ENCODE measurements at places on chromosomes 7 and 10.

DNA sequence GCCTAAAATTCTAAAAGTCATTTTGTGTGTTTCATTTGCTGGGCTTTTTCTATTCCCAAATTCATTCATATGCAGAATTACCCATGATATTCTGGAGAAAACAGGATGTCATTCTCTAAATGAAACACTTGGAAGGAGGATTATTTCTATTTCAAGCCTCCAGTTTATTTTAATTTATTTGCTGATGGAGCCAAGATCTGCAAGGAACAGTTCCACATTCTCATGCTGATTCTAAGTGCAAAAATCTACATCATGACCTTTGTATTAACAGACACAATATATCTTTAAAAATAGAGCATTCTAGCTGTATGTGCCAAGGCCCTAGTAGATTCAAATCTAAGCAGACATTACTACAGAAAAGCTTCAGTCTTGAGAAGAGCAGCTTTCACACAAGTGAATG is 51.3 kb upstream of the KCND2 start:
- DNase-seq: no peak

GRCh38 chr7:104217620-104218019 is 9.8 kb upstream of the ORC5 start:
- no peak for DNase-seq

- DNase-seq: no peak
Observed at GRCh38 chr7:155354371-155355048, 56.8 kb downstream of the INSIG1 start.

DNA sequence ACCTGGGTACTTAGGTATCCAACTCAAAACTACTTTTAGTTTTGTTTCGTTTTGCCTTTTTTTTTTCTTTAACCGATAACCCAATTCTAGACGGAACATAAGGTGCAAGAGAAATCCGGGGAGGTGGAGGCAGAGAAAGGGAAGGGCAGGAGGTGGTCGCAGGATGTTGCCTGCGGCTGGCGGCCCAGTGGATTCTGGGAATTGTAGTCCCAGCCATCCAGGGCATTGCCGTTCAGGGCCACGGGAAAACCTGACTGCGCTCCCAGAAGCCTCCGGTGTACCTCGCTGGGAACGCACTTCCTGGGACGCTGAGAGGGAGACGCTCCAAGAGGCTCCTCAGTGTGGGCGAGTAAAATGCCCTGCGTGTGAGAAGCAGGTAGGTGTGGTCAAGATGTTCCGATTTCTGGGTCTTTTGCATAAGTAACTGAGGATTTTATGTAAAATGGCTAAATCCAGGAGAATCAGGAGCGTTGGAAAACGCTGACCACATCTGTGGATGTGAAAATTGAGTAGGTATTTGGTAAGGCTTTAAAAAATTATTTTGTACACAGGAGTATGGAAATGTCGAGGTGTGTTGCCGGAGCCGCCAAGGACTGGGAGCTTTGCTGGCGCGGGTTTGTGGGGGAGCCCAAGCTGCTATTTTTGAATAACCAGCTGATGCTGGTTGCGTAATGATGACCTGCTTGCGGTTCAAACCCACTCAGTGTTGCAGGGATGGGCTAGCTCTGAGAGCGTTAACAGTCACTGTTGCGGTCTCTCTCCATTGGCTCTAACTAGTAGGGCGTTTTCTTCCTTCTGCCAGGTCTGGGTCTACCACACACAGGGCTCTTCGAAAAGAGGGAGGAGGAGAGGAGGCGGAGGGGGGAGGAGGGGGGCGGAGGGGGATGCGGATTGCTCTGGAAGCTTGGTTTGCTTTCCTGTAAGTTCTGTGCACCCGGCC is at the start of gene CLDN12:
CLDN12 (plus strand) TSS at position 288 of the 940 bp plus-strand sequence. CDS start 9,216 bp downstream, outside the sequence.
- DNase-seq: peak; percentile 87

DNA sequence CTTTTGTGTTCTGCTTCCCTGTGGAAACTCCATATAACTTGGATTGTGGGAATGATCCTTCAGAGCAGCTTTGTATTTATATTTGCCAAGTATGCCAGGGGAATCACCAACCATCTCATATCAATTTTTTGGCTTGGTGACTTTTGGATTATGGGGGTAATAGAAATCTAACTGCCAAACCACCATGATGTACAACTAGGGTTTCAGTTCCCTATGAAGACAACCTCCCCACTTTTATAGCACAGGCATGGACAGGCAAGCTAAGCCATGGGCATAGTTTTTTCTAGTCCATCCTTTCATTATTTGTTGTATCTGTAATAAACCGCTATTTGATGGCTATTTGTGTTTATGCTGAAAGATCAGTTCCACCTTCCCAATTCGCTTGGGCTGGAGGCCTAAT is 17.7 kb downstream of the NPY start:
- no peak for DNase-seq

GRCh38 chr7:82247814-82248433 is 195.7 kb downstream of the CACNA2D1 start:
- no peak for DNase-seq

DNA sequence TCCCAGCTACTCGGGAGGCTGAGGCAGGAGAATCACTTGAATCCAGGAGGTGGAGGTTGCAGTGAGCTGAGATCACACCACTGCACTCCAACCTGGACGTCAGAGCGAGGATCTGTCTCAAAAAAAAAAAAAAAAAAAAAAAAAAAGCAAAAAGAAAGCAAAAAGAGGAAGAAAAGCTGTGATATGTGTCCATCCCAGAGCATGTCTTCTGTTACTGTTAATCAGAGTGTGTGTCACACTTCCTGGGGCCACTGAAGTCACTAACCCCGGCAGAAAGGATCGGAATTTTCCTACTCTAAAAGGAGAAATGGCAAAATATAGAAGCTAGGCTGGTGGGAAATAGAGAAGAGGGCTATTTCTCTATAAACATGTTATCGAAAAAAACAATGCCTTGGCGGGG is 11.9 kb downstream of the PIK3AP1 start:
- DNase-seq: no peak

DNA sequence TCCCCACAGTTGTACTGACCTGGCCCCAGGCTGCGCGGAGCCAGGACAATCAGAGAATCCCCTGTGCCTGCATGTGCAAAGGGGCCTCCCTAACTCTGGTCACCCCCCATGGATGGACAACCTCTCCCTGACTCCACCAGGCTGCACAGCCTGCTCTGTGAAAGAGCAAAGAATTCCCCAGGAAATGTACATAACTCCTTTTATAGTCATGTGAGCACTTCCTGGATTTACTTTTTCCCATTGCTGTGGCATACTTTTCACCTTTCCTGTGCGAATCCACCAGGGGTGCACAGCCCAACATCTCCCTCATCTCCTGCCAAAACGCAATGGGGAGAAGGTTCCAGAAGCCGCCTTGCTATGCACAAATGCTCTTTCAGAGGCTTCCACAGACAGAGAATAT is 27.9 kb downstream of the FGFR2 start:
- DNase-seq: no peak

DNA sequence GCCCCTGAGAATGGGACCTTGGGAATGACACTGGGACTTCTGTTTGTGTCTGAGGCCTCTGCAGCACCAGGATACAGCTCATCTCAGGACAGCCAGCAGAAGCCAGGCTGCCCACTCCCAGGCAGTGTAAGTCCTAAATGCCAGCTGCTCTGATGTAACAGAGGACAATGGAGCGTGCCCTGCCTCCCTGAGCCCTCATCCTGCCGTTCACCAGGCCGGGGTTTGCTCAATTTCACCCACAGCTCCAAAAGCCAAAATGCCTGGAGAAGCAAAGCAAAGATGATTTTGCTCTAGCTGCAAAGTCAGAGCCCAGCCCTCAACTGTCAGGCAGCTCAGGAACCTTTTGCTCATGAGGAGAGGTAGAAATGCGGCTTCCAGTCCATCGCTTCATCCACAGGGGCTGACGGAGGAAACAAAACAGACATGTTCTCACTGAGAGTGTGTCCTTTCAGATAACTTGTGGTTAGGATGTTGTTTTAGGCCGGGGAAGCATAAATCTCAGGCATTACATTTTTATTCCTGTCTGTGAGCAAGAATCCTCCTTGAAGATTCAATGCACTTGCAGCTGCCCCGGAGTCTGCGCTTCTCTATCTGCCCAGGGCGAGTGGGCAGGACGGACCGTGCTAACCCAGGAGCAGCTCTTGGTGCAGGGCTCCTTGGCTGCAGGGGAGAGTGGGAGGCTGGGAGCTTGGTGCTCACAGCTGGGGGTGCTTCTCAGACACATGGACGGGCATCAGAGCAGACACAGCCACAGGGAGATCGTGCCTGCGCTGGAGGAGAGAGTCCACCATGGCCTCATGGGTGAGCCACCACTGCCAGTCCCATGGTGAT is 83.2 kb upstream of the CHST15 start:
- no peak for DNase-seq

DNA sequence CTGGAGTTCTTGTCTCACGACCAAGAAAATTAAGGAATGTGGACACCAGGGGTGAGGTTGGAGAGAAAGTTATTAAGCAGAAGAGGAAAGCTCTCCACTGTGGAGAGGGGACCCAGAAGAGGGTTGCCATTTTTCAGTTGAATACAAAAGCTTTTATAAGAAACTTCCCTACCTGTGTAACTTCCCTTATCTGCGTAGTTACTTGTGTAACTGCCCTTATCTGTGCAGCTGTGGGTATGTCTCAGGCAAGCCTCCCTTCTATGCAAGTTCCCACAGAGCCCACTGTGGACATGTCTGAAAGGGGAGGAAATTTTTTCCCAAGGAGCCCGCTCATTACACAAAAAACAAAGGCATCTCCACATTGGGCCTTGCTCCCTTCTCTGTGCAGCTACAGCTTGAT is 94.9 kb downstream of the SVOPL start:
- DNase-seq: no peak

- no peak for DNase-seq
Observed at GRCh38 chr7:151148319-151149259, 18.9 kb downstream of the GBX1 start.

GRCh38 chr10:88388324-88388723 is 194.8 kb downstream of the RNLS start:
- DNase-seq: no peak

- DNase-seq: no peak
Observed at GRCh38 chr7:112743811-112744210, 46.4 kb downstream of the TMEM168 start.

DNA sequence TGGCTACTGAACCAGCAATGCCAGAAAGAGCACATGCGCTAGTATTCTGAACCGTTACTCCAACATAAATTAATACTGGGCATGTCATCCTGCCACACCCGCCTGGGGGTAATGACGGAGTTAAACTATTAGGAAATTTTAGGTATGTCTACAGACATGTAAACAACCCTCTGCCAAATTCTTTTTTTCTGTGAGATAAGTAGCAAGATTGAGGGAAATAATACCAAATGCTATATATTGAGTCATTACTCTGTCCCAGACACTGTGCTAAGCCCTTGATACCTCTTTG is 7.4 kb downstream of the LSMEM1 start:
- no peak for DNase-seq

GRCh38 chr7:20665096-20665495 is 49.6 kb downstream of the ABCB5 start:
- no peak for DNase-seq

GRCh38 chr10:111116211-111116610 is 39.4 kb downstream of the ADRA2A start:
- peak; percentile 39 for DNase-seq

GRCh38 chr7:105487579-105488571 is 34.2 kb downstream of the PUS7 start:
- DNase-seq: no peak

- DNase-seq: no peak
Observed at GRCh38 chr10:23768281-23768680, 329.4 kb downstream of the OTUD1 start.

GRCh38 chr10:126458466-126458865 is 70.2 kb upstream of the ADAM12 start:
- DNase-seq: no peak

DNA sequence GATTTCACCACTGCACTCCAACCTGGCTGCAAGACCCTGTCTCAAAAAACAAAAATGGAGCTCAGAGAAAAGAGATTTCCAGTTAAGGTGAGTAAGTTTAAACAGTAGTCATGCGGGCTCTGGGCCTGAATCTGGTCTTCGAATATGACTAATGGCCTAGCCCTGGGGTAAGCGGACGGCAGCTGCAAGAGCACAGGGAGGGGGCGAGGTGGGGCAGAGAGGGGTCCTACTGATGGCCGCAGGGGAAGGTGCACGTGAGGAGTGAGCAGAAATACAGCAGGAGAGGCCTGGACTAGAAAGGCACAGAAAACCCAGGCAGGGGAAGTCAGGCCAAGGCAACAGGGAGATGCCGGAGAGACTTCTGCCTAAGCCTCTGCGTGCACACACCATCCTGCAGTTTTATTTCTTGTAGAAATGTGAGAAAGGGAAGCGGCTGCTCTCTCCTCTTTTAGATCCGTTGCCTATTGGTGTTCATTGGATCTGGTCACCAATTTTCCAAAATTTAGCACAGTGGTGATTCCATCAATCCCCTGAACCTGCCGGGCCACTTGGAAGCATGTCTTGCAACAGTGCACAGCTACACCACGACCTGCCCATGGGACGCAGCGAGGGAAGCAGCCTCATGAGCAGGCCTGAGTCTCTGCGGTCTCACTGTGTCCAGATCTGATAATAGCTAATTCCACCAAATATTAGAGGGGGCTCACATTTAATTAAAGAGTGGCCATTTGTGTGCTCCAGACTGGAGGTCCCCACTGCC is 139.0 kb downstream of the PAXIP1 start:
- DNase-seq: peak; percentile 34

DNA sequence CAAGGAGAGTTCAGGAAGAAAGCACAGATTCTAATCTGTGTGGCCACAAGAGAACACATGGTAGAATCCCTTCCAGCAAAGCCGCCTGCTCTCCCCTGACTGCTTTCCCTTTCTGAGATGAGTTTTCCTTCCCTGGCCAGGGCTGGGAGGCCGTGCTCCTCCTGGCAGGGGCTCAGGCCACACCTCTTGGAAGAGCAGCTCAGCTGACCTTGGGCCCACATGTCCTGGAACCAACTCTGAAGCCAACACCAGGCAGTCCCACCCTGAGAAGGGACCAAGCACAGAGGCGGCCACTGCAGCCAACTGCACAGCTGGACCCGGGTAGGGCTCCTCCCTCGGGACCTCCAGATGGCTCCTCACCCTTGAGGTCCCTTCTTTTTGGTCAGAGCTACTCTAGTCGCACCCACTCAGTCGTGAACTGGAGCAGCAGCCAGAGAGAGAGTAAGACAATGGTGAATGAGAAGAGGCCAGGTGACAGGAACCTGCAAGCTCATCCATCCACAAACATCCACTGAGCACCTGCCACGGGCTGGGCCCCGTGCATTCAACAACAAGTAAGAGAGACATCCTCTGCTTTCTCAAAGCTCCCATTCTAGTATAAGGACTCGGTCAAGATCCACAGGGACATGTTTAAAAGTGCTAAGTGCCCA is 40.3 kb downstream of the FAM53B start:
- DNase-seq: no peak

DNA sequence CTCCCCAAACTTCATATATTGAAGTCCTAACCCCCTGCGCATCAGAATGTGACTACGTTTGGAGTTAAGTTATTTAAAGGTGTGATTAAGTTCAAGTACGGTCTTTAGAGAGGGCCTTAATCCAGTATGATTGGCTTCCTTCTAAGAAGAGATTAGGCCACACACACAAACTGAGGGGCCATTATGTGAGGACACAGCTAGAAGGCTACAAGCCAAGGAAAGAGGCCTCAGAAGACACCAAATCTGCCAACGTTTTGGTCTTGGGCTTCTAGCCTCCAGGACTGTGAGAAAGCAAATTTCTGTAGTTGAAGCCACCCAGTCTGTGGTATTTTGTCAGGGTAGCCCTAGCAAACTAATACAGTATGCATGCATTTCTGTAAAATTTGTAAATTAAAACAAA is 41.7 kb downstream of the REEP3 start:
- no peak for DNase-seq
